ENCODE measurements at places on chromosomes 7 and 10.

DNA sequence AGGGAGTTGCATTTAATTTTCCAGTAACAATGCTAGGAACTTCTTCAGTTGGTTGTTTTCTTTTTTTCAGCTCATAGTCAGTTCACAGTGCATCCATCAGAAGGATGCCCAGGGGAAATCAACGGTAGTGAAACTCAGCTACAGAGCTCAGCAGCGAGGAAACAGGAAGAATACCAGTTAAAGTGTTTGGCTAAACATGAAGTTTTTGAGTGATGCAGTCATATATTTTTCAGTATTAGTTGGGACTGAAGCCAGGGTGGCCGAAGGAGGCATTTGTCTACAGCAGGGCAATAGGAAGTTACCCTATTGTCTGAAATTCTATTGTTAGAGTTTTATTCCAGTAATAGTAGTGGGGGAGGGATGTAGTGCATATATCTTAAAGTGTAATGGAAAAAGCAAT is 45.3 kb upstream of the MALRD1 start:
- no peak for DNase-seq

DNA sequence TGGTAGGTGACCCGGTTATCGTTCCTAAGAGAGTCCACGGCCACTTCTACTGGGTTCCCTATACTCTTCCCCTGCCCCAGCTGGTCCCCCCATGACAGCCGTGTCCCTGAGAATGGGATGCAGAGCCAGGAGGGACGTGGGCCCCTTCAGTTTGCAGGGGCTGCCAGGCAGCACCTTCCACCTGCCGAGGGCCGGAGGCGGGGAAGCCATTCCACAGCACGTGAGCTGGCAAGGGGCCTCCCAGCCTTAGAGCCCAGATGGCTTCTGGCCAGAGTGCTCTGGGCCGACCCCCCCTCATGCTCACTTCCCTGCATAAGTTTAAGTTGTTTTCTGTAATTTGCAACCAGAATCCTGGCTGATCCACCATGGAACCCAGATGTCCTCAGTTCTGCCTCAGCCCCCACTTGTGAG is 39.0 kb downstream of the DIP2C start:
- DNase-seq: no peak

DNA sequence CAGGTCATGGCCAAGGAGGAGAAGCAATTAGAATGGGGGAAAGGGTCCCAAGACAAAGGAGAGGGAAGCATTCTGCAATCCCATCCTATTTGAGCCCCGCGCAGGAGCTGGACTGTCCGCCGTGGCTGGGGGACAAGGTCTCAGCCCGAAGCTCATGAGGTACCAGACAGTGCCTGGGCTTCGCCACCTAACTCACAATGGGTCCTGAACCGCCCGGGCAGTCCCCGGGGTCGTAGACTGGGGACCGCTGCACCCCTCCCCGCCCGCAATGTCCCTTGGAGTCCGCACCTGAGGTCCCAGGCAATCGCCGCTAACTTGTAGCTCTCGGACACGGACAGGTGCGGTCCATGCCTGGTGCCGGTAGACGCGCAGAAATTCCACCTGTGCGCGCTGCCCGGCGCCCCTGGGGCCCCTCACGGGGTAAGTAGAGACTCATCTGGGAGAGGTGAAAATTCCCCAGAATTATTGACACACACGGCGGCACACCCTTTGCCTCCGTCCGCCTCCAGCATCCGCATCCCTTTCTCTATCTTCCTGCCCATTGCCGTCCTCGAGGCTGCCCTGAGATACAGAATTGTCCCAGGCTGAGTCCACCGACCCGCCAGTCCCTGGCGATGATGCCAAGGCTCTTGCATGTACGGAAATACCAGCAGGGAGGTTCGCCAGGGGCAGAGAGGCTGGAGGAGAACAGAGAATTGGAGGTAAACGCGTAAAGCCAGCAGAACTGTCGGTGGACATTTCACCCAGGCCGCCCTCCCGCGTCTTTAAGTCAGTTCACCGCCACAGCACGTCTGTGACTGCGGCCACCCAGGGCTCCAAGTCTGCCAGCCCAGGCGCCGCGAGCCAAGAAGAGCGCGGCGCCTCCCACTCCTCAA is 1.8 kb downstream of the CHRM2 start:
- DNase-seq: no peak

- DNase-seq: peak; percentile 70
These were observed 26.4 kb downstream of the HIF1AN start for GRCh38 chr10:100562008-100562672.

DNA sequence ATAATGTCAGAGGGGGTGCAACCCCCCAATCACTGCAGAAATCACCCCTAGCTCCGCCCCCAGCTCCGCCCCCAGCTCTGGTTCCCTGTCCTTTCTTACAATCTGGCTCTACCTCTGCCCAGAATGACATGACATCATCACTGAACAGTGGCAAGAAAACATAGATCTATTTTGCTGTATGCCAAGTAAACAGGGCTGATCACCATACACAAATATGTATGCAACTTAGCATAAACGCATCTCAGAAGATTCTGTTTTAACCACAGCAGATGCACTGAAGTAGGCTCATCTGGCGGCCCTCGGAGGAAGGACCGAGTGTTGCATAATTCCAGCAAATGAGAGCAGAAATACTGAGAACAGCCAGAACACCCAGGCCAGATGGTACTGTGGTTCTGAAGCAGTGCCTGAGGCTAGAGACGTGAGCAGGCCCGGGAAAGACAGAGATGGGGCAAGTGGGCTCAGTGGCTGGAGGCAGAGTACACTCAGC is 293.3 kb upstream of the KLF14 start:
- no peak for DNase-seq

DNA sequence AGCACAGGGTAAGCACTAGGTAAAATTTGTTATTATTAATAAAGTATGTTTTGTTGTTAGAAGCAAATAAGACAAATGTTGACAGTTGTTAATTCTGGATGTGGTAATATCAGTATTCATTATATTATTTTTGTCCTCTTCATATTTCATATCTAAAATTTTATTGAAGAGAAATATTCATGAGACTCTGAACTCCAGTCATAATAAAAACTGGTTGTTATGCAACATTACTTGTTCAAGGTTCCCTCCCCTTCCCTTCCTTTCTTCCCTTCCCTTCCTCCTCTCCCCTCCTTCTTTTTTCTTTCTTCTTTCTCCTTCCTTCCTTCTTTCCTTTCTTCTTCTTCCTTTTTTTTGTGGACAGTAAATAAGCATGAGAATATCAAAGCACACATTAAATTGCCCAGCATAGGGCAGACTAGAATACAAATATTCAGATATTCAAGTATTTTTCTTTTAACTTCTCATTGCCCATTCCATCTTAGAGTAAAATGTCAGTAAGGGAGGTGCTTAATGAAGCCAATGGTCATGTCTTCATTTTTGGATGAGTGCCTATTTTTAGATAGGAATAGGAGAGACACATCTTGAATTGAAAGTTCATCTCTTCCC is 245.0 kb downstream of the INHBA start:
- no peak for DNase-seq

GRCh38 chr10:5142199-5142598 is 42.8 kb downstream of the AKR1C8 start:
- DNase-seq: peak; percentile 17

DNA sequence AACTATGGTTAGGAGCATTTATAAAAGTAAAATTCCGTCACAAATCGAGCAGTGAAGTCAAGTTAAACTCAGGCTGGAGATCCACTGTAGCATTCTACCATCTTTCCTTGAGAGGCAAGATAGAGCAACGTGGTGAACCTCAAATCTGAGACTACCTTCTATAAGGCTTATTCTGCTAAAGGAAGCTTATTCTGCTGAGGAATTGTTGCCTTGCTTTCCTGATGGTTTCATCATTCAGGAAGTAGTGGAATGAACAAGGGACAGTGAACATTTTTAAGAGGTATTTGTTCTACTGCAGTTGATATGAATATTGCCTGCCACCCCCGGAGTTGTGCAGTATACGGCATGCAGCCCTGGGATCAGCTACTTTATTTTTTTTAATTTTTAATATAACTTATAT is 170.8 kb downstream of the VPS50 start:
- no peak for DNase-seq

GRCh38 chr7:92834507-92835260 is 1.7 kb downstream of the CDK6 start:
- DNase-seq: no peak

DNA sequence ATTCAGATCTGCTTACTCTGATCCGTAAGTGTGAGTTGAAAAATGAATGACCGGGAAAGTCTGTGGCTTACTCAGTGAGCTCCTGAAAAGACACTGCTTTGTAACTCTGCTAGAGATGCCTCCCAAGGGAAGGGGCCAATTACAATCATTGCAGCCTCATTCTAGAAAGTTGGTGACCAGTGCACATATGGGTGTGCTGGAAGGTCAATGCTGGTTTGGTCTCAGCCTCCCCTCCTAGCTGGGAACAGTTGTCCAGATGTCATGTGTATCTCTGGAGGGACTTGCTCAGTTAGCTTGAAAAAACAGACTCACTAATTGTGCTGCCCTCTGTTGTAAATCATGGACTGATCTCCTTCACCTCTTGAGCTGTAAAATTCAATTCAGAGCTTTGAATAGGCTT is 405.0 kb downstream of the ADRA2A start:
- peak; percentile 14 for DNase-seq

DNA sequence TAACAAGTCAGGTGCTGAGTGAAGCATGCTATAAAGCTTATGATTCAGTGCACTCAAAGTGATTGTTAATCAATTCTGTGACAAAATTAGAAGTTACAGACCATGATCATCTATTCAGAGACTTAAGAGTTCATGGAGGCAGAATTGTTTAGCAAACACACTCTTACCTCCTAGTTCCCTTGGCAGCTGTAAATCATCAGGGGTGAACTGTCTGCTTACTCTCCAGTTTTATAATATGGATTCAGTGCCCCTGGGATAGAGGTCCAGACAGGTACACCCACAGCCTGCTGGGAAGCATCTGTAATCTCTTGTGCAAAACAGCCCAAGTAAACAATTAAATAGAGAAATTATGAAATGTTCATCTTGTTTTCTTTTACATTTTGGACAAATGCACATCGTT is 835.0 kb upstream of the COBL start:
- DNase-seq: no peak

GRCh38 chr7:123204206-123204835 is 4.6 kb upstream of the SLC13A1 start:
- DNase-seq: no peak

GRCh38 chr10:88372051-88372715 is 210.9 kb downstream of the RNLS start:
- no peak for DNase-seq

DNA sequence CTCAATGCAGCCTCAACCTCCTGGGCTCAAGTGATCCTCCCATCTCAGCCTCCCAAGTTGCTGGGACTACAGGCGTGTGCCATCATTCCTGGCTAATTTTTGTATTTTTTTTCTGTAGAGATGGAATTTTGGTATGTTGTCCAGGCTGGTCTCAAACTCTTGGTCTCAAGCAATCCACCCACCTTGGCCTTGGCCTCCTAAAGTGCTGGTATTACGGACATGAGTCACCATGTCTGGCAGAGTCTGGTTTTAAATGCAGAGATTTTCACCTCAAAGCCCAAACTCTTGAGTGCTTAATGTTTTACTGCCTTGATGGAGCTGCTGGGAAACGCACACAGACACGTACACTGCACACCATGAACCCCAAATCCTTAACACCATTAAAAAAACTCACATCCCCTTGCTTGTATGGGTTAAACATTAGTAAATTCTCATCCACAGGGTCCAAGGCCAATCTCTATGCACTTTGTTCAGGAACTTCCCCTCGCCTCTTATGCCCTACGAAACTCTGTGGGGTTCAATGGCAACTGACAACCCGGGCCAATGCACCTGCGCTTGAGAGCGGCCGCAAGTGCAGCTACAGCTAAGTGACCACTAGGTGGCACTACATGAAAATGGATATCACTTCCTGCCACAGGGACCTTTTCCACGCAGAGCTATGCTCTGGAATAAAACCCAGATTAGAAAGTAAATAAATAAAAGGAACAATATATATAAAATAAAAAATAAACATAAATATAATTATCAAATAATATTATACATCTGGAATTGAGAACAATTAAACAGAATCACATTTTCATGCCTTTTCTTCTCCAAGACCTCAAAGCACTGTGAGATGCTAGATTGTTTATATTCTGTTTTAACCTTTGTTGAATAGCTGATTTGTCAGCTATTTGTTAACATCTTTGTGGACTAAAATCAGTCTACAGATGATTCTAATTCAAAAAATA is 66.9 kb upstream of the AFAP1L2 start:
- peak; percentile 67 for DNase-seq

- DNase-seq: no peak
These were observed 43.4 kb downstream of the PPIF start for GRCh38 chr10:79390551-79391229.

GRCh38 chr7:88919478-88920131 is 124.1 kb upstream of the TEX47 start:
- no peak for DNase-seq

GRCh38 chr7:148230296-148230695 is 360.3 kb upstream of the C7orf33 start:
- no peak for DNase-seq

- no peak for DNase-seq
These were observed 64.4 kb upstream of the EMX2 start for GRCh38 chr10:117477961-117478670.

Data from left renal pelvis (tissue), 4 donors.